Gastroesophageal sphincter (tissue), 4 donors: ENCODE measurements at places on chromosomes 5 and 9.

GRCh38 chr9:96363175-96363967 is 20.1 kb downstream of the SLC35D2 start:
- ATAC-seq: no peak

- ATAC-seq: no peak
Observed at GRCh38 chr5:137431051-137431450, 68.1 kb downstream of the SPOCK1 start.

DNA sequence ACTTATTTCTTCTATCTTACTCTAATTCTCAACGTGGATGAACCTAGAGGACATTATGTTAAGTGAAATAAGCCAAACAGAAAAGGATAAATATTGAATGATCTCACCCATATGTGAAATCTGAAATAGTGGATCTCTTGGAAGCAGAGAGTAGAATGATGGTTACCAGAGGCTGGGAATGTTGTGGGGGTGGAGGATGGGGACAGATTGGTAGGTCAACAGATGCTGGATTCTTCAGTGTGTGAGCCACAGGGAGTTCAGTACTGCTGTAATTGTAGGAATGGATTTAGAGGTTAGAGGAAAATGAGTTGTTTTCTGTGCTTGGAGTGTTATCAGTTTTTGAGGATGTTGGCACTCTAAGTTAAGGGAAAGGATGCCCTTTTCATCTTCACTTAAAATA is 190.6 kb downstream of the FBXL7 start:
- ATAC-seq: no peak

DNA sequence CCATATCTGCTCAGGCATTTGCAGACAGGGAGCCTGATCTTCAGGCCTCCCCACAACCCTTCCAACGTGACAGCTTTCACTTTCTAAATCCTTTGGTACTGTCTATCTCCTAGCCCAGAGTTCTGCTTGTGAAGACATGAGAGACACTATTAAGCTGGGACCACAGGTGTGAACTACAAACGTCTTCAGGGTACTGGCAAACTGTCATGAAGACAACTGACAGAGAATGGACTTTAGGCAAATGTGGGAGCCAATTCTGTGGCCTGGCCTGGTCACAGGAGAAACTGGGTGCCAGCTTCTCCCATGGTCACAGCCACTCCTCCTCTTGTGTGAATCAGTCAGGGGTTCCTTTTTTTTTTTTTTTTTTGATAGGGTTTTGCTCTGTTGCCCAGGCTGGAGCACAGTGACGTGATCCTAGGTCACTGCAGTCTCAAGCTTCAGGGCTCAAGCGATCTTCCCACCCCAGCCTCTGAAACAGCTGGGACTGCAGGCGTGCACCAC is 10.4 kb downstream of the TRIM14 start:
- no peak for ATAC-seq

DNA sequence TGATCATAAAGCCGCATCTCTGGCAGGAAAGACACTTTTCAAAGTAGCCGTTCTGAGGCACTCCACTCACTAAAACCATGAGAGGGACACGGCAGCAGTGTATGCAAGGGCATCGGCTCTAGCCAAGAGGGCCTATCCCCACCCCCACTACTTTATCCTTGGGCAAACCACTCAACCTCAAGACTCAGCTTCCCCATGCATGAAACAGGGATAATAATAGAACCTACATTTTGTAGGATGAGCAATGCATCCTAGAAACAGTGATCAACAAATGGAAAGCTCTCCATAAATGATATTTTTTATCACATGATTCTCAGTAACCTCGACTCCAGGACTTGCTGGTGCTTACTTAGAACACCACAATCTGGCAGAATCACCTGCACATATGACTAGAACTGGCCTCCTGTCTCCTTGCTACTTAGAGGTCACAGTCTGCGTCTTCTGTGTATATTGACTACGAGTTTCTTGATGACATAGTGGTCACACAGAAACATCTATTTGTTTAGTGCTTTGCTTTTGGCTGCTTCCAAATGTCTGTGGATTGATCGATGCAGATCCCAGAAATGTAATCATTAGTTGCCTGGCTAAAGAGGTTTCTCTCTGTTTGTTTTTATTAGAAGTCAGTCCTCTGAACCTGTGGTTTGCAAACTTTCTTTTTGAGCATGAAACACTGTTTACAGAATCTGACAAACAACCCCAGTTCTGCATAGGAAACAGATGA is 102.1 kb downstream of the LHFPL2 start:
- ATAC-seq: no peak

- ATAC-seq: no peak
Observed at GRCh38 chr5:124561451-124561850, 185.0 kb downstream of the ZNF608 start.

DNA sequence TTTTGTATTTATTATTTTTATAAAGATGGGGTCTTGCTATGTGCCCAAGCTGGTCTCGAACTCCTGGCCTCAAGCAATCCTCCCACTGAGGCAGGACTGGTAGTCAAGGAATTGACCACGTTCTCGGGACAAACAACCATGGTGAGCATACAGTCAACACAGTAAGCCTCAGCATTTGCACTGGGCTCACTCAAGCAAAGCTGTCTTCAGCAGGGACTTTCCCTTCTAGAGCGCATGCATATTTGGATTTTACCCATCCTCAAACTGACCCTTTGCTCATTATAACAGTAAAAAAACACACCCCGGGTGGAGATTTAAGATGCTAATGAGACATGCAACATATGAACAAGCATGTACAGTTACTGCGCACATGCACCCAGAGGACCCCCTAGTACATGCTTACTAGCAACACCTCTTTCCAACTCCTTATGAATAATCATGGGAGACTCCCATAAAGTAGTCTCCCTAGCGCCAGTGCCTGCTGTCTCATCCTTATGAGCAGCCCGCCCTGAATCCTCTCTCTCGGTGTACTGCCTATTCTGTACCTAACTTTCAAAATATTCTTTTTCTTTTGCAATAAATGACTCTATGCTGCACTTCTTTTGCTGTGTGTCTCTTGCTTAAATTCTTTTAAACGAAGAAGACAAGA is 41.5 kb downstream of the C5orf22 start:
- ATAC-seq: no peak
